ENCODE measurements at places on chromosomes 4 and X. TPM values are rescaled to one million over a fixed set of nuclear protein-coding genes. Genes with fewer than 3 reads are reported as not detected.

Gene IL2
- total RNA-seq: not detected

Gene MAP3K15
- total RNA-seq: 1.6 TPM

DNA sequence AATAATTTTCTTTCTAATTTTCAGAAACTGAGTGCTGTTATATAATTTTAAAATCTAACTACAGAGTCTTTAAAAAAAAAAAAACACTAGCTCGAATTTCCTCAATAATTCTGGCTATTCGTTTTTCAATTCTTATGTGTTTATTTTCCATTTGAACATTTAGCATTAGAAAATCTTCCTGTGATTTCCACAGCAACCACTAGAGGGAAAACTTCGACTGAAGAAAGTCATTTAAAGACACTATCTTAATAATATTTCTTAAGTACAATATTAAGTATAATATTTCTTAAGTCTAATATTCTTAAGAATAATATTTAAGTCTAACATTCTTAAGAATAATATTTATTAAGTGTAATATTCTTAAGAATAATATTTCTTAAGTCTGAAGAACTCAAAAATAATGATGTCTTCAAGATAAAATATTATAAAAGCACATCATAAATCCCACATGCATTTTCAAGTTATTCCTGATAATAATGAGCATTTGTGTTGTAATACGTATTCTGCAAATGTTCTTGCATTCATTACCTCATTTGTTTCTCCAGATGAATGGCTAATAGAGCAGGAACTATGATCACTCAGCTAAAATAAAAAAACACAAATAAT is 118.4 kb upstream of the WDR17 start:
- no peaks in the 10 kb centered on the region for H3K27me3 ChIP-seq
- no peaks in the 10 kb centered on the region for H3K36me3 ChIP-seq
- H3K4me3 ChIP-seq: no peak overlapping the region
- H3K27ac ChIP-seq: no peak overlapping the region

DNA sequence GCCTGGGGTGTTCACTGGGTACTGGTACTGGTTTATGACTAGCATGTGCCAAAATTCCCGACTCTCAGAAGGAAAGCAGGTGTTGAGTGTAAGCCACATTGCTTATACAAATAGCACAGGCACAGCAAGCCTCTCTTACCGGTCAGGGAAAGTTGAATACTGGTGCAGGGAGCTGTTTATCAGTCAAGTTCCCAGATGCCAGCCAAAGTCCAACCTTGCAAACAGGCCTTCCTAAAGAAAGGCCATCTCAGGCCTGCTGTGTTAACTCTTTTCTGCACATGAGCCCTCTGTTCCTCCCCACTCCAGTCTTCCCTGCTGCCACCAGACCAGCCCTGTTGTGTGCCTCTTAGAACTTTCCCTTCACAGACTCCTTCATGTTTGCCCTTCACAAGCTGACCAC is 34.2 kb downstream of the PKD2 start:
- no peaks in the 10 kb centered on the region for H3K4me1 ChIP-seq
- DNase-seq: no peak

Gene TMEM154
- total RNA-seq: 1.2 TPM

Measured in mesothelial cell of epicardium (in vitro differentiated cells).